ENCODE measurements at places on chromosomes 11 and 22.

DNA sequence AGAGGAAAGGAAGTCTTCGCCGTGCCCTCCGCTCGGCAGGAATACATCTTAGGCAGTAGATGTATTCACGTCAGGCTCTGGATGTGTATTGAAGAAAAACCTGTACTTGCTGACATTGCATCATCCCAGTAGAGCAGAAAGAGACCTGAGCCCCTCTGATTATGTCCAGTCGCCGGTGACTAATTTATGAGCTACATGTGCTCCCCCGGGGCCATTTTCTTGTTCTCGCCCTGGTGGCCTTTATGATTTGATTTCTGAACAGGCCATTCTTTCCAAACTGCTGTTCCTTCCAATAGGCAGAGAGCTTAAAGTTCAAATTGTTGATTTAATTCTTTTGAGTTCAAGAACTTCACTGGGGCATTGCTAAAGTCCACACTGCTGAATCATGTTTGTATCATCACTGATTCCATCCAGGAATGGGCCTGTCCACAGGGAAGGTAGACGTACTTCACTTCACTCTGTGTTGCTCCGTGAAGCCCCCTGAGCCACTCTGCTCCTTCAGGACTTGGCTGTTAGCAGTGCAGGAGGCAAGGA is 137.3 kb upstream of the RASSF10 start:
- no peak for DNase-seq

- DNase-seq, result no peak
Observed at GRCh38 chr11:109892321-109892794, 200.8 kb upstream of the ZC3H12C start.

DNA sequence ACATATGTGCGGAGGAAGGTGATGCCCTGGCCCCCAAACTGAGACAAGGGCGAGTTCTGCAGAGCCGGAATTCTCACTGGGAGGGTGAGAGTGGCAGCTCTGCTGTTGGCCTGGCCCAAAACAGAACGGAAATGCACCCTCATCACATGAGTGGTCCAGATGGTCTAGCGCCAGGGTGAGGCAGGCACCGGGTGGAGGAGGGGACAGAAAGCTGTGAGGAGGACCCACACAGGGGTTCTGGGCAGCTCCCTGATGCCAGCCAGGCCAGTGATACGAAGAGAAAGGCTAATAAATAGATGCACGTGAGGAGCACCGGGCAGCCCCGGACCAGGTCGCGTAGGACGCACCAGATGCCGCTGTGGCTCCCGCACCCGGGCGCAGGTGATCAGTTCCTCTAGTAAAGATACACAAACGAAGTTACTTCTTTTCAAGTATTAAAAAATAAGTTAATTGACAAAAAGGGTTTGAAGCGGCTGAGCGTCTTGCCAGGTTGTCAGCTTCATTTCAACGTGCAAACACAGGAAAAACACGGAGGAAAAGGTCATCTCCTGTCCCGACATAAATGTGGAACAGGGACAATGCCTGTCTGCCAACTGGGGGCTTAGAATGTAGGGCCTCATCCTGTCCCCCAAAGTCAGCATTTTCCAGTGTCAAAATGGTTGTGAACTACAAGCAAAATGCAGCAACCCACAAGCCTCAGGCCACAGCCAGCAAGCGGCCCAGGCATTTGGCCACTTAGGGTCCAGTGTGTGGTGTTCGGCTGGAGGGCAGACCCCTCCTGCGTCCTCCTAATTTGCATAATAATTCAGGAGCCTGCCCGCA is 15.3 kb upstream of the BID start:
- DNase-seq, result no peak

DNA sequence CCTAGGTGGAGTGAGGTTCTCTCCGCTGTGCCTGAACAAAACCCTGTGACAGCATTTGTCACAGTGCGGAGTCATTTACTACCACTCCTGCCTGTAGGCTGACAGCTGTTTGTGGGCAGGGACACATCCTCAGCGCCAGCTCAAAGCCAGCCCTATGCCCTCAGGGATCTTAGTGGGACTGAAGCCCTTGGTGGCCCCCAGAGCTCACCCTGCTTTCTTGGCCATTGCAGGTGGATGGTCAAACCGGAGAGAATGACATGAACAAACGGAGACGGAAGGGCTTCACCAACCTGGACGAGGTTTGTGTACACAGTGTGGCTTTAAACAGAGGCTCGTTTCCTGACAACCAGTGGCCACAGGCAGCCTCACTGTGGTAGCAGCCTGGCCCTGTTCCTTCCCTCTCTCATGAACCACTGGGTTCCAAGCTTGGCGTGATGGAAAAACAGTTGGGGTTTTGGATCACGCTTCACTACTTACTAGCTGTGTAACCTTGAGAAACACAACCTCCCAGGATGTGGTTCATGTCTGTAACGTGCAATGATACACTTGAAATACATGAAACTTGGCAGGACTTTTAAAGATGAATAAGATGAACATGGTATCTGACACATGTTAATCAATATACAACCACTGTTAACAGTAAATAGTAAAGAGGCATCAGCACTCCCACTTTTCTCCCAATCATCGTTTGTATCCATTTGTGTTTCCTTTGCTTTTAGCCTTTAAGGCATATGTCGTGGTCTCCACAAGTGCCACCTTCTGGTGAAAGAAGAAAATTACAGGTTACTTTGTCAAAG is 125.8 kb downstream of the MICAL2 start:
- DNase-seq, result no peak

DNA sequence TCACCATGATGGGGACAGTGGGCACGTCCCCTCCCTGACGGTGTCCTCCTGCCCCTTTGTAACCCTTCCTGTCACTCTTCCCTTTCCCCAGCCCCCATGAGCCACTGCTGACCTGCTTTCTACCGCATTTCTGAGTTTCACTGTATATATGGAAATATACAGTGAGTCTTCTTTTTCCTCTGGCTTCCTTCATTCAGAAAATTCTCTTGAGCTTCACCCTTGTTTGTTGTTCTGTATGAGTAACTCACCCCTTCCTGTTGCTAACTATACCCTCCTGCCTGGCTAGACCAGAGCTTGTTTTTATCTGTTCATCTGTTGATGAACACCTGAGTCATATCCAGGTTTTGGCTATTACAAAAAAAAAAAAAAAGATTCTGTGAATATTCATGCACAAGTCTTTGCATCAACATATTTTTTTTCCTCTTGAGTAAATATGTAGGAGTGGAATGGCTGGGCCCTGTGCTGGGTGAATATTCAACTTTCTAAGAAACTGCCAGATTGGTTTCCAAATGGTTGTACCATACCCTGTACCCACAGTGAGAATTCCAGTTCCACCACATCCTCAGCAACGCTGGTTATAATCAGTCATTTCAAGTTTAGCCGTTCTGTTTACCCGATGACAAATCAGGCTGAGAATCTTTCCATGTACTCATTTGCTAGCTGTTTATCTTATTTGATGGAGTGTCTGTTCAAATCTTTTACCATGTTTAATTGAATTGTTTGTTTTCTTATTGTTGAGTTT is 62.0 kb downstream of the IGF2 start:
- DNase-seq, result no peak

- DNase-seq, result no peak
Observed at GRCh38 chr11:35943713-35944502, at the start of gene LDLRAD3. Gene LDLRAD3 (plus strand): TSS chr11:35944062. CDS start chr11:35944099, 37 bp downstream.

DNA sequence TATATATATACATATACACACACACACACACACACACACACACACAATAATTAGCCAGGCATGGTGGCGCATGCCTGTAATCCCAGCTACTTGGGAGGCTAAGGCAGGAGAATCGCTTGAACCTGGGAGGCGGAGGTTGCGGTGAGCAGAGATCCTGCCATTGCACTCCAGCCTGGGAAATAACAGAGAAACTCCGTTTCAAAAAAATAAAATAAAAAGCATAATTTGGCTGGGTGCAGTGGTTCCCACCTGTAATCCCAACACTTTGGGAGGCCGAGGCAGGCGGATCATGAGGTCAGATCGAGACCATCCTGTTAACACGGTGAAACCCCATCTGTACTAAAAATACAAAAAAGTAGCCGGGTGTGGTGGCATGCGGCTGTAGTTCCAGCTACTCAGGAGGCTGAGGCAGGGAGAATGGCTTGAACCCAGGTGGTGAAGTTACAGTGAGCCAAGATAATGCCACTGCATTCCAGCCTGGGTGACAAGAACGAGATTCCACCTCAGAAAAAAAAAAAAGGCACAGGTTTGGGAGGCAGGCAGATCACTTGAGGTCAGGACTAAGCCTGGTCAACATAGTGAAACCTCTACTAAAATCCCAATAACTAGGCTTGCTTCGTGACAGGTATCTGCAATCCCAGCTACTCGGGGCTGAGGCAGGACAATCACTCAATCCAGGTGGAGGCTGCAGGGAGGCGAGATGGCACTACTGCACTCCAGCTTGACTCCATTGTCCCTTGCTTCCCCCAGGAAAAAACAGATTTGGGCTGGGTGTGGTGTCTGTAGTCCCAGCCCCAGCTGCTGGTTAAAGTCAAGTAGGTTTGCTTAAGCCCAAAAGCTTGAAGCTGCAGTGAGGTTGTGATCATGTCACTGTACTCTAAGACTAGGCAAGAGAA is 11.8 kb upstream of the WDR74 start:
- no peak for DNase-seq

- DNase-seq, result no peak
Observed at GRCh38 chr11:35967042-35967441, 23.2 kb downstream of the LDLRAD3 start.
